ENCODE measurements at places on chromosomes 11 and 22.

DNA sequence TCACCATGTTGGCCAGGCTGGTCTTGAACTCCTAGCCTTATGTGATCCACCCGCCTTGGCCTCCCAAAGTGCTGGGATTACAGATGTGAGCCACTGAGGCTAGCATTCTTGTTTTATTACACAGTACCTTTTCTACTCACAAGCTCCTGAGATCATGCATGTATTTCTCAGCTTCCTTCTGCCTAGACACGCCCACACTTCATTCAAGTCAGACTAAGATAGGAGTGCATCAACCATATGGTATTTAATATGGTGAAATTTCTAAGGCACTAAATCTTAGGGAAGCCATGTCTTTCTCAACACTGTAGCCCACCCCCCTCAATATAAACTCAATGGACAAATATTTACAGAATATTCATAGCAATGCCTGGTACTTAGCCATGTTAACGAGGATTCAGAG lies 62.1 kb downstream of the SLC25A17 start:
- DNase-seq = no peak

DNA sequence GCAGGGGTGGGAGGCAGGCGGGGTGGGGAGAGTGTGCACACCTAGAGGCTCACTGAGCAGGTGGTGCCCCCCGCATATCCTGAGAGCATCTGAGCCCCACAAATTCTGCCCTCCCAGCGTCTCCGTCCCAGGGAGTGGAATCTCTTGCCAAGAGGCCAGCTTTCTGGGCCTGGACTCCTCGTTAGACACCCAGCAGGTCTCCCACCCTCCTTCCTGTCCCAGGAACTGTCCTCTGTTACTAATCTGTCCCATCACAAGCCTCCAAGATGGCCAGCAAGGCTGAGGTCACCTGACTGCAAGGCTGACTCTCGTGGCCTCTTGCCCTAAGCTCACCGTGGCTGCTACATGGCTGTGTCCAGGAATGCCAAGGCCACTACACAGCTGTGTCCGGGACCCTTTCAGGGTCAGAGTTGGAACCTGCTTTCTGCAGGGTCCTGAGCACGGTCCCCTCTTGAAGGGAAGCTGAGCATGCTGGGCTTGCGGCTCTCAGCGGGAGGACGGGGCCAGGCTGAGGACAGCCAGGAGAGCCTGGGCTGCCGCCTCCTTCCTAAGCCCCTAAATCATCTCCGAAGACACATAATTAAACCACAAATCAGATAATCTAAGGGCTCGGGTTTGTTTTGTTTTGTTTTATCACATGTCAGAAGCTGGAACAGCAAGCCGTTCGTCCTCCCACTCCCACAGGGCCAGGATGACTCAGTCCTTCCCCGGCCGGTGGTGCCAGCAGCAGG lies 1327.3 kb downstream of the TBC1D22A start:
- no peak for DNase-seq

- no peak for DNase-seq
Observed at GRCh38 chr11:26847459-26847858, 125.6 kb upstream of the SLC5A12 start.

GRCh38 chr11:396511-396947 lies 2.5 kb downstream of the PKP3 start:
- no peak for DNase-seq

GRCh38 chr11:61581030-61581928 lies at the start of gene SYT7:
SYT7 (minus strand) TSS chr11:61581076; CDS start chr11:61580820, 256 bp downstream.
- peak; percentile 91 for DNase-seq

GRCh38 chr11:61816736-61817455 lies at the start of gene FADS1:
FADS1 (minus strand) TSS chr11:61817003; CDS start chr11:61816929, 74 bp downstream.
- DNase-seq = peak; percentile 76

GRCh38 chr22:27998511-27999410 lies 79.7 kb upstream of the PITPNB start:
- DNase-seq = no peak

- no peak for DNase-seq
Observed at GRCh38 chr22:17268501-17269223, 49.4 kb upstream of the ADA2 start.

DNA sequence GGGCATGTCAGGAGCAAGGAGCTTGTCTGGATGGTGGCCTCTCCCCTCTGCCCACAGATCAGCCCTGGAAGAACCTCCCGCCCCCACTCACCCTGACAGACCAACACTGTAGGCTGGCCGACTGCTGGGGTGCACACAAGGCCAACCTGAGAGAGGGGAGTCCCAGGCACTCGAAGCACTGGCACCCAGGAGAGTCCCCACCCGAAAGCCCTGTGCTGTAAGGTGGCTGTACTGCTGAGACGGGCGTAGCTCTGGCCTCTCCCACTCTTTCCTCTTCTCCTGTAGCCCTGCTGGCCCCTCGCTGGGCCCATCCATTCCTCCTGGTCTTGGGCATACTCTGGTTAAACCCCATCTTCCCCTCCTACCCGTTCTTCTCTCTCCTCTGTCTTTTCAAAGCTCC lies 39.7 kb downstream of the MYO7A start:
- DNase-seq = no peak

- DNase-seq = no peak
Observed at GRCh38 chr11:120431633-120432032, 79.9 kb upstream of the GRIK4 start.

DNA sequence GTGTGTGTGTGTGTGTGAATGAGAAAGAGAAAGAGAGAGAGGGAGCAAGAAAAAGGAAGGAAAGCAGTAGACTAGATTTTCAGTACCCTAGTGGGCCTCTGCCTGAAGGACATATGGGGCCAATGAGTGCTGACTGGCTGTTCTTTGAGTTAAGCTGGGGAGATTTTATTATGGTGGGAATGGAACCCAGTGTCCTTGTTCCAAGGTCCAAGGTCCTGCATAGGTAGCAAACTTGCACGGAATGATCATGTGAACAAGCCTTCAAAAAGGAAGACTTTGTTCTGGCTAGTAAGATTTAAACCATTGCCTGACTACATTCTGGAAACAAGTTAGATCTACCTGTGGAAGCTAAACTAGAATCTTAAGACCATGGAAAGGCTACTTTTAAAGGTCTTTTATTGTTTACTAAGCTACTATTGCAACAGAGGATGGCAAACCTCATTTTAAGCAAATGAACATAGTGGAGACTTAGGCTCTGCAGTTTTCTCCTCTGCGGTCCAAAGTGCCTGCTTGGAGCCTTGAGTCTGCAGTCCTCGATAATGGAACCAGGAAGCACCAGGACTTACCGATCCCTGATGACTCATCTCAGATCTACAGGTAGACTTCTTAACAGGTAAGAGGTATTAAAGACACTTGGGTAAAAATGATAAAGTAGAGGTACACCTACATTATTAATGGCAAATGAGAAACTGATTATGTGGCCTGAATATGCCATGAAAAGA lies 10.2 kb upstream of the GRAMD1B start:
- DNase-seq = no peak

GRCh38 chr11:36744375-36745168 lies 146.5 kb upstream of the RAG2 start:
- DNase-seq = peak; percentile 25

DNA sequence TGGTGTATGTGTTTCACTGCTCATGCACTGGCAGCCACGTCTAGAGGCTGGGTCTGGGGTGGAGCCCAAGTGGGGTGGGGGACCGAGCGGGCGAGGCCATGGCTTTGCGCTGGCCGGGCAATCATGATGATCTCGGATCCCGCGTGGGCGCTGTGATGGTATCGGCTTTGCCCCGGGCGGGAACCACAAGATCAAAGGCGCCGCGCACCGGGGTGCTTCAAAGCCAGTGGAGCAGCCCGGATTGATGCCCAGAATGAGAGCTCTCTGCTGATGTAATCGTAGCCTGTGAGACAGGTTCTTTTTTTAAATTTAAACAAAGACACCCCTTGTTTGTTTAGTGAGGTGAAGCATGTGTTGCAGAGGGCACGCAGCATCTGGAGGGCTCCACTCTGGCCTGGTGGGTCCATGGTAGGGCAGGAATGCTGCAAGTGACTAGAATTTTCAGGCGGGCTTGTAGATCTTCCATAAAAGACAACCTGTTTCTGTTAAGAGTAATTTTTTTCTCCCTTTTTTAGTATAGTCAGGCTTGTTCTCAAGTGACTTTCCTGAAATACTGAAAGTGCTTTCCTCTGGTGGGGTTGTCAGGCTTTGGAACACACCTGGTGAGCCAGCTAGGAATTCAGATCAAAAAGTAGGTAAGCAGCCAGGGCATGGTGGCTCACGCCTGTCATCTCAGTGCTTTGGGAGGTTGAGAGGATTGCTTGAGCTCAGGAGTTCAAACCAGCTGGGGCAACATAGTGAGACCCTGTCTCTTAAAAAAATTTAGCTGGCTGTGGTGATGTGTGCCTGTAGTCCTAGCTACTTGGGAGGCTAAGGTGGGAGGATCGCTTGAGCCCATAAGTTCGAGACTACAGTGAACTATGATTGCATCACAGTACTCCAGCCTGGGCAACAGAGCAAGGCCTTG lies 40.7 kb downstream of the ZNRF3 start:
- no peak for DNase-seq

DNA sequence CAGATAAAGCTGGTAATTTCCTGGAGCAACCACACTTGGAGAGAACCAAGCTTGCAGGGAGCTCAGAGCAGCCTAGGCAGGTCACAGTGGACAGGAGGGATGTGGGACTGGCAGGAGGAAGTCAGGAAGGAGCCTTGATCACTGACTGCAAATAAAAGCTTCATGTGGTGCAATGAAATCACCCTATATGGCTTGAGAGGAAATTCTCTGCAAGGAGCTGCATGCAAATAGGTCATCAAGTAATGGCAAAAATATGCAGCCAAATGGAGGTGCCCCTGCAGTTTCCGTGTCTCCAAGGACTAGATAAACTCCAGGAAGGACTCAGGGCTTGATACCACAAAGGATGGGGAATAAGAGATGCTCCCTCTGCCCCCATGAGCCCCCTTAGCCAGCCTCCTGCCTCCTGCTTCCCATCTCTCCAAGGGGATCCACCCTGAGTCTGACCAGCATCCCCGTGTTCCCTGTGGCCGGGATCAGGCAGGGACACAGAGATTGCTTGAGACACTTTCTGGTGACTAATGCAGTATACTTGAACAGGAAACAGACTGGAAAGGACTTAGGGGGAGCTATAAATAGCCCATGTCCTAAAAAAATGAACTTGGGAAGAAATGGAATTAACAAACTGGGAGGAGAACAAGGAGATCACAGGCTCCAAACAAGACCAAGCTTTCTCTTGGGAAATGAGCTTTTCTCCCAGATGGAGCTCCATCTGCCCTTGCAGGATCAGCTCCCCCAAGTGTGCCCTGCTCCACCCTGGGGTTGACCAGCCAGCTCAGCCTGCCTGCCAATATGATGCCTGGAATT lies 23.9 kb upstream of the MICAL2 start:
- DNase-seq = no peak

DNA sequence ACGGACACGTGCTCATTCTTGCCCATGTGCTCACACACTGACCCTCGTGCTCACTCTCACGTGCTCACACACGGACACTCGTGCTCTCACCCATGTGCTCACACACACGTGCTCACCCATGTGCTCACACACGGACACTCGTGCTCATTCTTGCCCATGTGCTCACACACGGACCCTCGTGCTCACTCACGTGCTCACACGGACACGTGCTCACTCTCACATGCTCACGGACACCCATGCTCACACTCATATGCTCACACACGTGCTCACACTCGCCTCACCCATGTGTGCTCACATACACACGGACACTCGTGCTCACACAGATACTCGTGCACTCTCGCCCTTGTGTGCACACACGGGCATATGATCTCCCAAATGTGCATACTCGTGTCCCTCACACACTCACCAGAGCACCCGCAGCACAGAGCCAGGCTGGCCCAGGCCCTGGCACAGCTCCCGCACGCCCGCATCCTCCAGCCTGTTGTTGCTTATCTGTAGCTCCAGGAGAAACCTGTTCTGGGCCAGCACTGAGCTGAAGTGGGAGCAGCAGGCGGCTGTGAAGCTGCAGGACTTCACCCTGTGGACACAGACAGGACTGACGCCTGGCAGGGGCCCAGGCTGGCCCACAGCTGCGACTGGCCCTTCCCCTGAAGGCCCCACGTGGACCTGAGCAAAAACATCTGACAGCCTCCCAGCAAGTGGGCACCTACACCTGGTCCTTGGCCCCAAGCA lies 9.3 kb downstream of the RNH1 start:
- DNase-seq = no peak

GRCh38 chr11:95506777-95507176 lies 275.8 kb upstream of the SESN3 start:
- DNase-seq = no peak

- no peak for DNase-seq
Observed at GRCh38 chr11:43316451-43316850, 4.7 kb downstream of the API5 start.

GRCh38 chr11:16052750-16053149 lies 303.6 kb downstream of the SOX6 start:
- DNase-seq = no peak

- DNase-seq = no peak
Observed at GRCh38 chr11:134120143-134120850, 51.4 kb downstream of the JAM3 start.

DNA sequence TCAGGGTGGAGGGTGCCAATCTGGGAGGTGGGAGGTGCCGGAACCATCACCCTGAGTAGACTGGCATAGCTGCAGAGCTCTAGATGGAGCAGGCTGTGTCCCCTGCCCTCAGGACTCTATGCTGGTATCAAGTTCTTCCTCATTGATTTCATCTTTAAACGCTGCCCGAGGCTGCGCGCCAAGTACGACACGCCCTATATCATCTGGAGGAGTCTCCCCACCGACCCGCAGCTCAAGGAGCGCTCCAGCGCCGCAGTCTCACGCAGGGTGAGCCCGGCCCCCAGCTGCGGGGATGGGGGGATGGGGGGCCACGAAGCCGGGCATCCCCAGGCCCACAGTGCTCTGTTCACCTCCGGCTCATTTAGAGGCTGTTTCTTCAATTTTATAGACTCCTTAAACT lies 52.5 kb downstream of the GRAMD4 start:
- DNase-seq = no peak

DNA sequence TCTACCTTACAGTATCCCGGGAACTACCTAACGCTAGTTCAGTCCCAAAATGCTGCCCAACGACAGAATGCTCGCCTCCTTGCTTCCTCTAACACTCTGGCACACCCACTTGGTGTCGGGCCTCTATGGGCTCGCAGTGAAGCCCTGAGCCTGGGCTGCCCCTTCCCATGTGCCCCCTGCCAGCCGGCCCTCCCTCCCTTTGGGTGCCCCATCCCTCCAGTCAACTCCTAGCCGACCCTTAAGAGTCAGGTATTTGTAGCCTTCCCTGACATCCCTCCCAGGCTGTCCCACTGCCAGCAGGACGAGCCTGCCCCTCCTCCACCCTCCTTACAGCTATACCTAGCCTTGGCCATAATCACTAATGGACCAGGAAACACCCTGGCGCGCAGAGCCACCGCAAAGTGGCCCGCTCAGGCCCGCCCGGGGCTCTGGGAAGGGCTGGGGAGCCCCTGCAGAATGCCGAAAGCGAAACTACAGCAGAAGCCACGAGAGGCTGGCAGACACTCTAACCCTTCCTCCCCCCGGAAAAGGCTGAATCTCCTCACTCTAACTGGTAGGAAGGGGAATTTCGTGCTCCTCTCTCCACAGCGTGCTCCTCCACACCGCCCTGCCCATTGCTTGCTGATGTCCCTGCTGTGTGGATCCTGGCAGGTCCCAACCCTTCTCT lies 8.2 kb downstream of the CBX7 start:
- DNase-seq = peak; percentile 42
